ENCODE measurements at places on chromosomes 3 and 15.

GRCh38 chr15:77507911-77508310 is 87.2 kb downstream of the HMG20A start:
- DNase-seq, result no peak

- peak; percentile 50 for DNase-seq
Measured at GRCh38 chr3:89314454-89315098, 207.2 kb downstream of the EPHA3 start.

DNA sequence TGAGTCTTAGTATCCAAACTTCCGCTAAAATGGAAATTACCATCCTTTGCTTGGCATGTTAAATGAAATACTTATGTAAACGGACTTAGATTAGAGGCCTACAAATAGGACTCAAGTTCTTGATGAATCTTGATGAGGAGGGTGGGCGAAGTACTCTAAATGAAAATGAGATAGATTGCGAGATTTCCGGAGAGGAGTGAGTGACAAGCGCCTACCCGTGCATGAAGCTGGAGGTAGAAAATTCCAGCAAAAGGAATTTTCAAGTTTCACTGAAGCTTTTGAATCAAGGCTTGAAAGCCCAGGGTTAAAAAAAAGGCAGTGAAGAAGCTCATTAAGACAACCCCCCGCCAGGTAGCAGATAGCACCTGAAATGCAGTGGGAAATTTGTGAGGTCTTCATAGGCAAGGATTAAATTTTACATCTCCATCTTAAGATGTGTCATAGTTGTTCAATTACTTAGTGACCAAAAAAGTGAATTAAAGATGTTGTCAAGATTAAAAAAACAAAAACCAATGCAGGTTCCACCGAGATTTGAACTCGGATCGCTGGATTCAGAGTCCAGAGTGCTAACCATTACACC is 655 bp upstream of the RAB11A start:
- DNase-seq, result no peak

GRCh38 chr3:41418961-41419691 is 219.8 kb downstream of the CTNNB1 start:
- peak; percentile 43 for DNase-seq

DNA sequence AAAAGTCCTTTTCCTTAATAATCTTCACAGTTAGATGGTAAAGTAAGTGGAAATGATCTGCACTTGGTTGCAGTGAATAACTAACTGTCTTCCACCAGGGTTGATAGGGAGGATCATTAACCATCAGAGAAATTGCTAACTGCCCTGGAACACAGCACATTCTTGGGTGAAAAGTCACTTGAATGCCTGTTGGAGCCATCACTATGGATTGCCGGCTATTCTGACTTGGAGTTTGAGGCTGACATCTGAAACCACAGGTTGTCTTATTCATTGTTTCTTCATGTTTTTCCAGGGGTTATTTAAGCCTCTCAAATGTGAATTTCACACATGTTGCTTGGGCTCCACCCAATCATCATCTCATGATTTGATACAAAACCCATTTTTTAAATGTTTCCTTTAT is 901.4 kb downstream of the MCTP2 start:
- DNase-seq, result peak; percentile 96

DNA sequence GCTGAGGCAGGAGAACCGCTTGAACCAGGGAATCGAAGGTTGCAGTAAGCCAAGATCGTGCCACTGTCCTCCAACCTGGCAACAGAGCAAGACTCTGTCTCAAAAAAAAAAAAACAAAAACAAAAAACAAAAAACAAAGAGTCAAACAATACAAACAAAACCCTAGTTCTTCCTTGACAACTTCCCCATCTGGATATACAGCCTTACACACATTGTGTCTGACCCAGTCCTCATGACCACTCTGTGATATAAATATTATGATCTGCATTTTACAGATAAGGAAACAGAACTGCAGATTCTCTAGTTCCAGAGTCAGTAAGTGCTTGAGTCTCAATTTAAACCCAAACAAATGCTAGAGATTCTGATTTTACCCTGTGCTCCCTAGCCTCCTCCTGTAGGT is 4.8 kb upstream of the ESYT3 start:
- no peak for DNase-seq

DNA sequence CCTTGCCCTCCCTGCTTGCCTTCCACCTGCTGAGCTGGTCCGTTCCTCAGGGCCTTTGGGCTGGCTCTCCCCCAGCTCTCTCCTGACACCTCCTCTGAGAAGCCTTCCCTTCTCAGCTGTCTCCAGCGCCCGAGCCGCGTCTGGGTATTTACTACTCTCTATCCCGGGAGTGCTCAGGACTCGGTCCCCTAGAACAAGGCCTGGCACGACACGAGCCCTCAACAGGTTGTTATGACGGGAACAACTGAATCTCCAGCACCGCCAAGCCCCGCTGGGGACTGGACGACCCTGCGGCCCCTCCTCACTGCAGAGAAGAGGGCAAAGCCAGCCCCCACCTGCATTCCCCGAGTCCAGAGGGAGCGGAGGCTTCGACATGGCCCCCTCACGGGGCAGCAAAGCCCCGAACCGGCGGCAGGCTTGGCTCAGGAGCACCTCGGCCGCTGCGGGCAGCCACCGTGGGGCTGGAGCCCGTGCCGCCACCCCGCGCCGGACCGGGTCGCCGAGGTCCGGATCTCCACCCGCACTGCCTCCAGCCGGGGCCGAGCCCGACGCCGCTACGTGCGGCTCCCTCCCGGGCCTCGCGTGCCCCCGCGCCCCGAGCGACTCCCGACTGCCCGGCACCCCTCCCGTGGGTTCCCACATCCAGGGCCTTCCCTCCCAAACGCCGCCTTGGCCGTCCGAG is 792 bp downstream of the TPRA1 start:
- no peak for DNase-seq

DNA sequence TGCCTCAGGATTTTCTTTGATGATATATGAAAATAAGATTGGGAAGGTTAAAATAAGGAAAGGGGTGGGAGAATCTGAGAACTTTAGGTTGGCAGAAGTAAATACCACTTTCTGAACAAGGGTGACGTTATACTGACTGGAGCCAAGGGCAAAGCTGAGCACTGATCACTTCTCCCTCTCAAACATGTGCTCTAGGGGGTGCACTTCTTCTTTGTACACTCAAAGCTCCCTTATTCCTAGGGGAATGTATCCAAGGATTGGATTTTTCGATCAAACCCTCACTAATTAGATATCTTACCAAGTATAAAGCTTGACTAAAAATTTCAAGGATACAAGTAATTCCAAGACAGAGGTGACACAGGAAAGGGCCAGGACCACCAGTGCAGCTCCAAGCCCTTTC is 243.9 kb upstream of the UMPS start:
- DNase-seq, result no peak

- no peak for DNase-seq
Measured at GRCh38 chr15:92059036-92059970, 205.8 kb downstream of the SLCO3A1 start.

DNA sequence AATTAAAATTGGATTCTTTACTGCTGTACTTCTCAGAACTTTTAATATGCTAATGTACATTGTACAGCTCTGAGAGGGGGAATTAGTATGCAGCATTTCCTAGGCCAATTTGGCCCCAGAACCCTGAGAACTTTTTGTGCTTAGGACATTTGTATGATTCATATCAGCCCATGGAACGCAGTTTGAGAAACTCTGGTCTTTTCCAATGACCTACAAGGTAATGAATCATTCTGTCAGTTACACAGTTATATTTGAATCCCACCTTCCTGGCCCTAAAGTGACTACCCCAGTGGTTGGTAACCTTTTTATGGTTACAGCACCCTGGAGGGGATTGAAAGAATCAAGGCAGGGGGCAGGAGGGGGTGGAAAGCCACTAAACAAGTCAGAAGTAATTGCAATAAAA is 25.6 kb upstream of the KBTBD12 start:
- DNase-seq, result peak; percentile 49

DNA sequence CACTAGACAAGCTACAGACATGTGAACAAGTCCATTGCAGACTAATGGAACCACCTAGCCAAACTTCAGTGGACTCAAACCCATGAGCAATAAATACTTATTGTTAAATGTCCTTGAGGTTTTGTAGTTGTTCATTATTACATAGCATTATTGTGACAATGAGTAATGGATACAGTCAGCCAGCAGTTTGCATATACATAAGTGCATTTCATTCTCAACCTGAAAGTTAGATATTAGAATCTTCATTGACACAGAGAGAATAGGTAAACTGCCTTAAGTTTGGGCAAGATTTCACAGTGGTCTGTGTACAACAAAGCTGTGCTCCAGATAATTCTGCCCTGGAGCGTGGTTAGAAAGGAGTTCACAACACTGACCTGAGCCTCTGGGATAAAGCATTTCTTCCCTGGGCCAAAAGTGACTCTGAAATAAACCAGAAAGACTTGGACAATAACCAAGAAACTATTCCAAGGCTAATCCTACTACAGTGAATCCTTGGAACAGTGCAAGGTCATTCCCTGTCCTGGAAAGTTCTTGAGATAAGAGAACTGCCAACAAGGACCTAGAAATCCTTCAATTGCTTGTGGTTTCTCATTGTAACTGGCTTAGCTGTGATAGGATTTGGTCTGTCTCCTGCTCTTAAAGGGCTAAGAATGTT is 225.5 kb upstream of the STT3B start:
- no peak for DNase-seq

DNA sequence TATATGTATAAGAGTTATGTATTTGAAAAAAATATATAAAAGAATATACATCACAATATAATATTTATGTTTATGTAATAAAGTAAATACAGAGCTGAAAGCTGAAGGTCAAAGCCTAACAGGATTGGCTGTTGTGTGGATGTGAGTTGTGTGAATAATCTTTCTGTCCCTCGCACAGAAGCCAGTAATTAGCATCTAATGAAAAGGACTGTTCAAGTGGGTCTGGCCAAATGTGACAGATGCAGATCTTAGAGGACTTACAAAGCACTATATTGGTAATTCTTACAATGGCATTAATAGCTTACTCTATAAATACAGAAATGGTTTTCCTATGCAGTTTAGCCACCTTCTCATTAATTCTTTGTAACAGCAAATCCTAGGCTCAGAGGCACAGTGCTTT is 2.4 kb downstream of the MKRN3 start:
- no peak for DNase-seq

GRCh38 chr3:194861375-194861774 is 175.7 kb downstream of the FAM43A start:
- DNase-seq, result no peak

- no peak for DNase-seq
Measured at GRCh38 chr15:39698444-39699390, 83.9 kb downstream of the FSIP1 start.

DNA sequence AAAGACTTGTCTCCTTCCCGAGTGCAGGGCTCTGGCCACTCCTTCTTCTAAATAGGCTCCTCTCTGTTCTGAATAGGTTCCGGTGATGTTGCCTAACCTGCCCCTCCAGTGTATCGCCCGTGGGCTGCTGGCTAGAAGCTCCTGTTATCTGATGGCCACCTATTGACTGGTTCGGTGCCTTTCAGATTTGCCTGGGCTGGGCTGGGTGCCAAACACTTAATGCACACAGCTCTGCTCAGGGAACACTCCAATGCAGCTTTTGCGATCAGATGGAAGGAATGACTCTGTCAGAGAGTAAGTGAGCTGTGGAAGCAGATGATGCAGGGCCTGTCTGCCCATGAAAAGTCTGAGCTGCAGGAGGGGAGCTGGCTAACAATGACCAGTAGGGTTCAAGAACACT is 112.9 kb downstream of the CORO2B start:
- peak; percentile 25 for DNase-seq

DNA sequence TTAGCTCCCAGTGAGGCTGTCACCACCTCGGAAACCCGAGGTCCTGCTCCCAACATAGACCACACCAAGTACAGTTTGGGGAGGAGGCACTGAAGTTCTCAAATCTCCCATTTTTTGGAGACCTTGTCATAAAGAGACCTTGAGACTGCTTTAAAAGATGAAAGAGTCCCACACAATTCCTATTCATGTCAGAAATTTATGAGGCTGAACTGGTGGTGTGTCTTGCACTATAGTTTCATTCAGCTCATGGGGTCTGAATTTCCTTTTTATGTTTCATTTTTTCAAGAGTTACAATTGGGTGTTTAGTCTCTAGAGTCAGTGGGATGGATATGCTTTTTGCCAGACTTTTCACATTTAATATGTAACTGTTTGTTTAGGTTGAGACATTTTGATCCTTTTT is 318.1 kb upstream of the LRRFIP2 start:
- DNase-seq, result no peak

DNA sequence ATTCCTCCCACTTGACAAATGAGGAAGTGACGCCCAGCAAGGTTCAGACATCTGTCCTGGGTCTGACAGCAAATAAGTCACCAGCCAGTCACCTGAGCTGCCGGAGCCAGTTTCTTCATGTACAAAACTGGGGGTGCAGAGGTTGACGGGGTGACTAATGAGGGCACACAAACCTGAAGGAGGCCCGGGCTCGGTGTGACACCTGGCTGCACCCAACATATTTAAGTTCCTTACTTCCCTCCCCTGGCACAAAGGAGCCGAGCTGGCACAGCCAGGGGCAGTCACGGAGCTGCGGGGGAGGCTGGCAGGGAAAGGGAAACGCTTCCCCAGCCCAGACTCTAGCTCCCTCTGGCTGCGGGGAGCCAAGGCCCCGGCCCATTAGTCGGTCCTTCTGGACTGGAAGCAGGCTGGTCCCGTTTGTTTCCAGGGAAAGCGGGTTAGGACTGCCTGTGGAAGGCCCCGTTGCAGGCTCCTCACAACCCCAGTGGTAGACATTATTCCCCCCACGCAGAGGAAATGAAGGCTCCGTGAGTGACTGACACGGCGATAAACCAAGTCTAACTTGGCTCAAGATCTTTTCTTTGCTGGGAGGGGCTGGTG is 2.3 kb downstream of the FBXL22 start:
- peak; percentile 20 for DNase-seq

- DNase-seq, result peak; percentile 8
Measured at GRCh38 chr3:87792198-87792533, 266.6 kb downstream of the CGGBP1 start.

- DNase-seq, result no peak
Measured at GRCh38 chr3:38002940-38003339, 12.4 kb downstream of the VILL start.

DNA sequence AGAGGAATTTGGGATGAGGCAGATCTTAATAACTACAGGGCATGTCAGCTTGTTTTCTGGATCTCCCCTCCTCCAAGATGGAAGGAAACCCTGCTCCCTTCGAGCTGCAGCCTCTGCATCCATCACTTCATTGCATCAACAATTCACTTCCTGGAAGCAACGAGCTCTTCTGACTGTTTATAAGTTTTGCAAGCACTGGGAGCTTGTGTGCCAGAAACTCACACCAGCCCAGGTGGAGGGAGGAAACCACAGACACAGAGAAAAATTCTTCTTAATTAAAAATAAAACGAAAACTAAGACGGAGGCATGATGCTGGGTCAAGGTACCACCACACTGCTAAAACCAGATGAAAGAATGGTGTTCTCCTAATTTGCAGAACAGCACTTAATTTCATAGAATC is 10.6 kb downstream of the LRIG1 start:
- DNase-seq, result peak; percentile 46

GRCh38 chr3:119173325-119173724 is at the start of gene UPK1B:
Gene UPK1B (plus strand): TSS chr3:119173598. CDS start chr3:119186742, 13,144 bp downstream.
- no peak for DNase-seq

DNA sequence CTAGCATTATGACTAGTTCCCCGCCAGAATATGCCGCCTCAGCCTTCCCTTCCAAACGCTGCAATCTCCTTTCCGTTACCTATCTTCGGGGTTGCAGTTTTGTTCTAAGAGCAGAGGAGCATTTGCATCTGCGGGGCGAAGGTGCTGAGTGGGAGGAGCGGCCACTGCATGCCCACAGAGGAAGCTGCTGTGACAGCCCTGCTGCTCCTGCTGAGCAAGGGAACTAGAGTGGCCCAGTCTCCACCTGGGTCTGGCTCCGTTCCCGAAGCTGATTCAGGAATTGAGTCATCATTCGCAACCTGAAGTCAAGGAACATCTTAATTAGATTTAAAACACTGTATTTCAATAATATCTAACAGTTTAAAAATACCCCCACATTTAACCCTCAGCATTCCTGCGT is 98.2 kb upstream of the TJP1 start:
- DNase-seq, result no peak
